ENCODE measurements at places on chromosomes 1 and 21.
A peak's percentile ranks its signal among the peaks of the same experiment; 100 is the strongest.

GRCh38 chr1:203072911-203073310 lies 12.9 kb downstream of the MYOG start:
- peak; percentile 4 for DNase-seq

GRCh38 chr1:67616394-67616985 lies 68.5 kb upstream of the GADD45A start:
- DNase-seq = no peak

DNA sequence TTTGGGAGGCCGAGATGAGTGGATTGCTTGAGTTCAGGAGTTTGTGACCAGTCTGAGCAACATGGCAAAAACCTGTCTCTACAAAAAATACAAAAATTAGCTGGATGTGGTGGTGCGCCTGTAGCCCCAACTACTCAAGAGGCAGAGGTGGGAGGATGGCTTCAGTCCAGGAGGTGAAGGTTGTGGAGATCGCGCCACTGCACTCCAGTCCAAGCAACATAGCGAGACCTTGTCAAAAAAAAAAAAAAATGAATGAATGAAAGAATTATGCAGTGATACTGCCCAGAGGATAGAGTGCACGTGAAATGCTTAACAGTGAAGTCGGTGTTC lies 429 bp upstream of the DPH2 start:
- DNase-seq = no peak

- no peak for DNase-seq
These were observed 20.9 kb downstream of the SKI start for GRCh38 chr1:2248854-2249558.

DNA sequence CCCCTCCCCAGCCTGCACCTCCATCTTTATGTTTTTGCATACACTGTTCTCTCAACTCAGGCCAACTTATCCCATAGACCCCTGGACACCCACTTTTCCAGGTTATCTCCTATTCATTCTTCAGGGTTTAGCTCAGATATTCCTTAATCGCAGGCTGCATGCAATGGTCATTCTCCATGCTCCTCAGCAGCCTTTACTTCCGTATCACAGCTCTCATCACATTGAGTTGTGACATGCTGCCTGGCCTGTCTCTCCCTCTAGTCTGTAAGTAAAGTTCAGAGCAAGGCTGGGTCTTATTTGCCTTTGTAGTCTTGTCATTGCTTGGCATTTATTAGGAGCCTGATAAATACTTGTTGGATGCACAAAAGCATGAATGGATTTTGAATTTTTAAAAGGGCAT lies 6.9 kb downstream of the DNAJC6 start:
- DNase-seq = no peak
